ENCODE measurements at places on chromosomes 16 and 17.
A peak's percentile ranks its signal among the peaks of the same experiment; 100 is the strongest.

DNA sequence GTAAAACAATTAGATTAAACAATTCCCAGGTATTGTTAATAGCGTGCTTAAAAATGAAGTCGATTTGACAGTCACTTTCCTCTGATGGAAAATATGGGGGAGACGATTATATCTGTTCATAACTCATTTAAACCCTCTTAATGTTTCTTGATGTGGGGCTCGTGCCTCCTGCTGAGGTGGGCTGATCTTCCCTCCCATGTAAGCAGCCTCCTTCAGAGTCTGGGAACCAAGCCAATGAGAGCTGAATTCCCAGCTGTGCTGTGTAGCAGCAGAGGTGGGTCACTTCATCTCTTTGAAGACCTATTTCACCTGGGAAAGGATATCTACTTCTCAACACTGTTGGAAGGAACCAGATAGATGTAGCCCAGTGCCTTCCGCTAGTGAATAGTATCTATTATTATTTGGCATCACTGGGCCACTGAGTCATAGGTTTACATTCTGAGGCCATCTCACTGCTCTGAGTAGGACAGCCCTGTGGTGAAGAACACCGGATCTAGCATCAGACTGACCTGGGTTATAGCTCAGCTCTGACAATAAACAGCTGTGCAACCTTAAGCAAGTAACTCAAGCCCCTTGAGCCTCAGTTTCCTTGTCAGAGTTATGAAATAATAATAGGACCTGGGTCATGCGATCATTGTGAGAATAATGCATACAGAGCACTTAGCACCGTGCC is 85.3 kb upstream of the C16orf82 start:
- DNase-seq: peak; percentile 8

- DNase-seq: no peak
Observed at GRCh38 chr17:68927516-68927915, 27.7 kb downstream of the ABCA8 start.

- no peak for DNase-seq
Observed at GRCh38 chr16:6018848-6019489, 921.4 kb upstream of the EEF2KMT start.

GRCh38 chr16:85027958-85028684 is 526 bp downstream of the KIAA0513 start:
- peak; percentile 34 for DNase-seq

- no peak for DNase-seq
Observed at GRCh38 chr16:88170528-88170991, 212.2 kb upstream of the ZNF469 start.

DNA sequence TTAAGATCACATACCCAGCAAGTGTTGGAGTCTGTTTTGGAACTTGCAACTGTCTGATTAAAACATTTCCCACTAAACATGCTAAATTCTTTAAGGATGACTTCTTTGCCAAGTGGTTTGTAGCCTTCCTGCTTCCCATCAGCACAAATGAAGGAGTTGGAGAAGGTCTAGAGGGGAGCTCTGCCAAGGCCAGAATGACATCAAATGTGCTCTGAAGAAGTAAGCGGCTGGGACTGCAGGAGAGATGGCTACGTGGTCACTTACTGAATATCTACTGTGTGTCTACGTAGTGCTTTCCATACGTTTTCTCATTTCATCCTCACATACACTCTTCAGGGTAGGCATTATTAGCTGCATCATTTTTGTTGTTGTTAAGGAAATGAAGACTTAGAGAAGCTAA is 135.7 kb upstream of the NLRP1 start:
- no peak for DNase-seq

GRCh38 chr17:60148373-60148772 is 1.4 kb upstream of the CA4 start:
- DNase-seq: no peak

DNA sequence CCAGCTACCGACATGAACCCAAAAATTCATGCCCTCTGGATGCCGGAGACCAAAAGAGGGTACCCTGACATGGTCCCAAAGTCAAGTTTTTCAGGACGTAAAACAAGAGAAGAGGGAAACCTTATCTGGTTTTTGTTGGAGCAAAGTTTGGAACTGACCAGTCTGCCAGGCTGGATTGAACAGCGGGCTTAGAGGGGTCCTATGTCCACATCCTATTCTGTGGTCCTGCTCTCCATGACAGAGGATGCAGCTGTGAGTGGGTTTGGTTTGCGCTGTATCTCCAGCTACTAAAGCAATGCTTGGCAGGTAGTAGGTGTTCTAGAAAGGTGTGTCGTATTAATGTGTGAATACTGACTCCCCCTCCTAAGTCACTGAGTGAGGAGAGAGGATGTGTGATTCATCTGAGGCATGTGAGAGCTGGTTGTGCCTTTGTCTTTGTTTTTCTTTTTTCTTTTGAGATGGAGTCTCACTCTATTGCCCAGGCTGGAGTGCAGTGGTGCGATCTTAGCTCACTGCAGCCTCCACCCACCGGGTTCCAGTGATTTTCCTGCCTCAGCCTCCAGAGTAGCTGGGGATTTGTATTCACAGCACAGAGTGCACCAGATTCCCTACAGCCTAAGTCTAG is 31.0 kb downstream of the PMM2 start:
- DNase-seq: no peak

GRCh38 chr16:11067266-11067665 is 122.9 kb downstream of the CLEC16A start:
- no peak for DNase-seq

- no peak for DNase-seq
Observed at GRCh38 chr17:47620503-47621245, 29.0 kb upstream of the KPNB1 start.

- DNase-seq: peak; percentile 81
Observed at GRCh38 chr17:16491703-16492612, at the start of gene LRRC75A. Gene LRRC75A, minus strand, starts transcription at chr17:16492193. Its CDS starts 203 bp downstream, at chr17:16491990.

- no peak for DNase-seq
Observed at GRCh38 chr16:21963887-21964286, 10.7 kb downstream of the UQCRC2 start.

DNA sequence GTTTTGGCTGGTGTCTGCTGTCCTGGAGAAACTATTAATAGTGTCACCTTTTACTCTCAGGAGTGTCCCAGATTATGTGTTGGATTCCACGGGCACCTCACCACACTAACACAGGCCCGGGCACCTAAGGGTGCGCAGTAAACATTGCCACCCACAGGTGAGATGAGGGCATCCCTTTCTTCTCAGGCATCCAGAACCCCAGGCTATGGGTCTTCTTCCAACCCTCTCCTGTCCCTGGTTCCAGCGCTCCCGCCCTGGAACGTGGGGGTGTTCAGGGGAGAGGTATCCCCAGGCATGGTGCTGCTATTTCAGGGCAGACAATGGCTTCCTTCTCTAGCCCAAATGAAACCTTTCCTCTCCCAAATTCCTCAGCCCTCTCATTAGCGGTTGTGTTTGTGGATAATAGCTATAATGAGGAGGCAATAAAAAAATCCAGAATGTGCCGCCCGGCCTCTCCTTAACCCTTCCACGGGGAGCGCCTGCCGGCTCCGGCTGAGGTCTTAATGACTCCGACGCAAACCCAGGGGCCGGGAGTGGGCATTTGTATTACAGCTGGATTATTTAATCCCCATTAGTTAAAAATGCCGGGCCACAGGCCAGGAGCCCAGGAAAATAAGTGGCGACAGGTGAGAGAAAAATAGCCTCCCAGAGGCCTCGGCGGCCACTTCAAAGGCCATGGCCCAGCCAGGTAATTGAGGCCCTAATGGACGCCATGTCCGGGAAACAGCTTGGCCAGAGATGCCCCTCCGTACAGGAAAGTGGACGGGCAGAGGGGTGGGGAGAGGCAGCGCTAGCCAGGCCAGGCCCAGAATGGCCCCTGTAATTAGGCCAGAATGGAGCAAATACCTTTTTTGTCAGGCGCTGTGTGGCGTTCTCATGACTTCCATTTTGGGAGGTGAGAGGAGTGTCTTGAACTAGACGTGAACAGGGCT is 102.8 kb downstream of the IRX5 start:
- no peak for DNase-seq

DNA sequence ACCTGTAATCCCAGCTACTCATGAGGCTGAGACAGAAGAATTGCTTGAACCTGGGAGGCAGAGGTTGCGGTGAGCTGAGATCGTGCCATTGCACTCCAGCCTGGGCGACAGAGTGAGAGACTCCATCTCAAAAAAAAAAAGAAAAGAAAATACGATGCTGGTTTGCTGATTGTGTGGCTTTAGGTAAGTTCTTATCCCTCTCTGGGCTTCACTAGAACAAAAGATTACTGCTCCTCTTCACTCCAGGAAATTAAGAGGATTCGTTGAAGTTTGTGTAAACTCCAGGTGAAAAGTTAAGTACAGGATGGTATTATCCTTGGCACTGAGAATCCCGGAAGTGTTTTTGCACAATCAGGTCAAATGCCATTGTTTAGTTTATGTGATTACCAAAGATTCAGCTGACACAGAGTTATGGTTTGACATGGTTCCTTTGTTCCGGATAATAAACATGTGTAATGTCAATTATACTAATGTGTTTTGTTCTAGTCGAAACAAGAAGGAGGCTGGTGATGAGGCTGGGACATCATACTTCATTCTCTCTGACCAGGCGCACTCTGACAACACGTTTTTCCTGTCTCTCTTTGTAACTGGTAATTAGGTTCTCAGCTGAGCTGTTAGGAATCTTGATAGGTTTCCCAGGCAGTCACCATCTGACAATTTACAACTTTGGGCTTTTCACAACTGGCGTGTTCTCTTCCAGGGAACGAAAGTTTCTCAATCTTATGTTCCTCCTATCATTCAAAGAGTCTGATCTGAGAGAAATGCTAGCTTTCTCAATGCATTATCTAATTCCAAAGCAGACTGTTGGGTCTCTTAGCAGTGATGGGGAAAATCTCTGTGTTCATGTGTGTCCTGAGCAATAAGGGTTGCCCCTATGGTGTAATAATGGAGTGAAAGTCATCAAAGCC is 10.8 kb upstream of the TAOK1 start:
- peak; percentile 7 for DNase-seq

DNA sequence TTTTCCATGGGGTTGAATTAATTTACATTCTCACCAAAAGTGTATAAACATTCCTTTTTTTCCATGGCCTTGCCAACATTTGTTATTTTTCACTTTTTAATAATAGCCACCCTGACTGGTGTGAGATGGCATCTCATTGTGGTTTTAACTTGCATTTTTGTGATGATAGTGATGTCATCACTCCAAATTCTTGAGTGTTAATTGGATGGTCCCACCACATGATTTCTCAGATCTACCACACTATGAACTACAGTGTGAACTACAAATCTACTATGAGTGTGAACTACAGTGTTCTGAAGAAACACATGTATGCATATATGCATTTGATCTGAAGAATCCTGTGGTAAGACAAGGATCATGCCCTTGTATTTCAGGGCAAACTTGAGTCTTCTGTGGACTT is 340.1 kb downstream of the ABCC12 start:
- no peak for DNase-seq

- DNase-seq: no peak
Observed at GRCh38 chr17:7292729-7293128, 1.7 kb downstream of the YBX2 start.

GRCh38 chr16:31267332-31268032 is 7.7 kb downstream of the ITGAM start:
- no peak for DNase-seq

DNA sequence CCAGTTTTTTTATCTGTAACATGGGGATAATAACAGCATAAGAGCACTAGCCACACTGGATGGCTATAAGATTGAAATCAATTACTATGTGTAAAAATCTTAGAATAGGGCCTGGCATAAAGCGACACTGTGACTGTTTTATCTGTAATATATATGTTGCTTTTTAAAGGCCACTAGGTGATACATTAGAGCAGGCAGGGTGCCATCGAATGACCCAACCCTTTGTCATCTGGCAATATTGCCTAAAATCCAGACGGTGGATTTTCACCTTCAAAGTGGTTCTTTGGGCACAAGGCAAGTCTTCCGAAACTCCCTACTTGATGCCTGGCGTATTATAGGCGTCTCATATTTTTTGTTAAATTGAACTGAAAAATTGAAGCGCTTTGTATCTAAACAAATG is 69.1 kb downstream of the PRKCA start:
- no peak for DNase-seq

GRCh38 chr17:74515941-74516340 is 15.3 kb downstream of the CD300LB start:
- no peak for DNase-seq

- DNase-seq: peak; percentile 70
Observed at GRCh38 chr17:19482576-19482975, 51.1 kb upstream of the SLC47A1 start.

GRCh38 chr16:88789594-88789993 is 4.6 kb upstream of the PIEZO1 start:
- DNase-seq: no peak

DNA sequence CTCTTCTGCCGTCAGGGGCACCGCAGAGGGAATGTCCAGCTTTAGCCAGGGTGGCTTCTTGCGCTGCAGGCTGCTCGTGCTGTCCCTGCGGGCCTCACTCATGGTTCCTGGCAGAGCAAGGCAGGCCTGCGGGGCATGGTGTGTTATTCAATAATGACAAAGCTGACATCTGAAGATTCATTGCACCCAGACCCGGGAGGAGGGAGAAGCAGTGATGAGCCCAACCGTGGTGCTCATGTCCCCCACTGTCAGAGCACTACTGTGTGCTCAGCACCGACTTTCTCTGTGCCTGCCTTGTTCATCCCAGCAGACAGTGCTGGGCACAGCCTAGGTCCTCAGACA is 7.5 kb downstream of the RHBDF1 start:
- DNase-seq: no peak
